ENCODE measurements at places on chromosomes 16 and 17.

- DNase-seq = peak; percentile 56
Measured at GRCh38 chr17:81513372-81513752, 763 bp upstream of the ACTG1 start.

DNA sequence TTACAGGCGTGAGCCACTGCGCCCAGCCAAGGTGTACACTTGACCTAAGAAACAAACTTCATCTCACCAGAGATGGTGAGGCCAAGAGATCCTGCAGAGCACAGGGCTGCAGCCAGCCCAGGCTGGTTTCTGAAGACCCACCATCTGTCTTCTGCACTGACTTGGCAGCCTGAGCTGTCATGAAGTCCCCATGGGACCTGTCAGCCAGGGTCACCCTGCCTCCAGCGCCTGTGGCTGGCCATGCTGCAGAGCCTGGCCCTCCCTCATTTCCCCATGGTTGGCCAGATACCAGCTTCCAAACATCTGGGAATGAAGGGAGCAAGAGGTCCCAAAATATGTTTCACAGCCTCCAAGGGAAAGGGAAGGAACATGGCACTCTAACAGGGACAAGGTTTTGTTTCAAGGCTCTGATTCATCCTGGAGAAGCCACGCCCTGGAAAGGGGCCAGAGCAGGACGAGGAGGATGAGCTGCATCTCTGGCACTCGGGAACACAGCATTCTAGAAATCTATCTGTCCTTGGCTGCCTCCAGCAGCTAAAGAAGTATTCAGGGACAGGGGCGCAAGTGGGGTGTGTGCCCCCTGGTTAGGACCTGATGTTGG lies 45.3 kb downstream of the DDX19A start:
- peak; percentile 73 for DNase-seq

DNA sequence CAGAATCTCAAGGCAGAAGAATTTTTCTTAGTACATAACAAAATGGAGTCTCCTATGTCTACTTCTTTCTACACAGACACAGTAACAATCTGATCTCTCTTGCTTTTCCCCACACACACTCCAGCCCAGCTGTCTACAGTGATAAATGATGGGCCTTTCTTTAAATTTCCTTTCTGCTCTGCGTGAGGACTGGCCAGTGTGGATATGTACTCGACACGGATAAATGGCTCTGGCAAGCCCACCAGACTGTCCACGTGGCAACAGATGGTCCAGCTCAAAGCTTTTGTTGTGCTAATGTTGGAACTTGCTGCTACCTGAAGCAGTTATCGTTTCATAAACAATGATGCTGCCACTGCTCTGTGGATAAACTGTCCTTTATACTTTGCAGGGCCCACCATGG lies 410.7 kb downstream of the TMEM114 start:
- no peak for DNase-seq

DNA sequence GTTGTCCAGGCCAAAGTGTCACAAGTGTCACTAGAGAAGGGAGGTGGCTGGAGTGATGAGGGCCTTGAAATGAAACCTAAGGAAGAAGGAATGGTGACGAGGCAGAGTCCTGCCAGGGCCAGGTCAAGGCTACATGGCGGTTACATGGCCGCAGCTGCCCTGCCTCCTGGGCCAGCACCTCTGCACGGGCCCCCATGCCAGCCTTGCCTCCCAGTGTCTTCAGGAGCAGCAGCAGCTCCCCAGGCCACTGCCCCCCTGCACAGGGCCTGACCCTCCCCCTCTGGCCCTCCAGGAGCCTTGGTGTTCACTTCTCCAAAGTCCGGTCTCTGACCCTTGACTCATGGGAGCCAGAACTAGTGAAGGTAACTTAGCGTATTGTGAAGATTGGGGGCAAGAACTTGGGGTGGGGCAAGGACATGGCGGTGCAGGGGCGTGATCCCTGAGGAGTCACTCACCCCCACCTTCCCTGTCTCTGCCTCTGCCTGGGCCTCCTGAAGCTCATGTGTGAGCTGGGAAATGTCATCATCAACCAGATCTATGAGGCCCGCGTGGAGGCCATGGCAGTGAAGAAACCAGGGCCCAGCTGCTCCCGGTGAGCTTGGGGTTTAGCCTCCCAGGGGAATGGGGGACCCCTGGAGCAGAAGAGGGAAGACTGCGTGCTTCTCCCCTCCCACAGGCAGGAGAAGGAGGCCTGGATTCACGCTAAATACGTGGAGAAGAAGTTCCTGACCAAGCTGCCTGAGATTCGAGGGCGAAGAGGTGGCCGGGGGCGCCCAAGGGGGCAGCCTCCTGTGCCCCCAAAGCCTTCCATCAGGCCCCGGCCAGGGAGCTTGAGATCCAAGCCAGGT lies 4.1 kb upstream of the KCTD11 start:
- no peak for DNase-seq

- no peak for DNase-seq
Measured at GRCh38 chr17:41539979-41540701, 12.0 kb upstream of the KRT19 start.

DNA sequence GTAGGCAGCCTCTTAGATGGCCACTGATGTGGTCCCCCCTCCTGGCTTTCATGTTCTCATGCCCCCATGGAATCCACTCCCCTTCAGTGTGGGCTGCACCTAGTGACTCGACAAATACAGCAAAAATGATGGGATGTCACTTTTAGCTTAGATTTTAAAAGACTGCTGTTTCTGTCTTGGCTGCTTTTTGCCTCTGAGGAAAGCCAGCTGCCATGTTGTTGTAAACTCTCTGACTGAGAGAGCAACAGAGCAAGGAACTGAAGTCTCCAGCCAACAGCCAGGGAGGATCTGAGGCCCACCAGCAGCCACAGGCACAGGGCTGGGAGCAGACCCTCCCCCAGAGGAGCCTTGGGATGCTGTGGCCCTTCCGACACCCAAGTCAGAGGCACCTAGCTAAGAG lies 60.6 kb upstream of the MARCHF10 start:
- DNase-seq = no peak

DNA sequence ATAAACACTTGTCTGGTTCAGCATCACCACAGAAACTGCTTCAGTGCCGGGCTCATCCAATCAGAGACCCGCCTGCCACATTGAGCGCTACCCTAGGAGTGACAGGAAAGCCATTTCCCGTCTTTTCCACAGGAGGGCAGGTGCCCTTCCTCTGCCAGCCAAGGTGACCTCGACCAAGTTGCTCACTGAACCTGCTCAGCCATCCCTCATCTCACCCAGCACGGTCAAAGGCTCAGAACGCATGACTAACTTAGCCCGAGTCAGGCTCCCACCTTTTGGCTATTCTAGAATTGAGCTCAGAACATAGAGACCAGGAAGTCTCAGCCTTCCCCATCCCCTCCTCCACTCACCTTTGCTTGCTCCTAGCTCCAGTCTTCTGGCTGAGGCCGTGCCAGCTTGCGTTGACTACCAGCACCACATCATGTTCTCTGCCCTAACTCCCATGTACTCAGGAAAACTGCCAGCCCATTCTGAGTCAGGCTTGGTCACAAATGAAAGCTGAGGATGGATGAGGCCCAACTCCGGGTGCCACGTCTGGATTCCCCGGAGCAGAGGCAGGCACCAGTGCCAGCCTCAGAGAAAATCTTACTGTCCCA lies 15.6 kb downstream of the MRPS23 start:
- DNase-seq = peak; percentile 82

DNA sequence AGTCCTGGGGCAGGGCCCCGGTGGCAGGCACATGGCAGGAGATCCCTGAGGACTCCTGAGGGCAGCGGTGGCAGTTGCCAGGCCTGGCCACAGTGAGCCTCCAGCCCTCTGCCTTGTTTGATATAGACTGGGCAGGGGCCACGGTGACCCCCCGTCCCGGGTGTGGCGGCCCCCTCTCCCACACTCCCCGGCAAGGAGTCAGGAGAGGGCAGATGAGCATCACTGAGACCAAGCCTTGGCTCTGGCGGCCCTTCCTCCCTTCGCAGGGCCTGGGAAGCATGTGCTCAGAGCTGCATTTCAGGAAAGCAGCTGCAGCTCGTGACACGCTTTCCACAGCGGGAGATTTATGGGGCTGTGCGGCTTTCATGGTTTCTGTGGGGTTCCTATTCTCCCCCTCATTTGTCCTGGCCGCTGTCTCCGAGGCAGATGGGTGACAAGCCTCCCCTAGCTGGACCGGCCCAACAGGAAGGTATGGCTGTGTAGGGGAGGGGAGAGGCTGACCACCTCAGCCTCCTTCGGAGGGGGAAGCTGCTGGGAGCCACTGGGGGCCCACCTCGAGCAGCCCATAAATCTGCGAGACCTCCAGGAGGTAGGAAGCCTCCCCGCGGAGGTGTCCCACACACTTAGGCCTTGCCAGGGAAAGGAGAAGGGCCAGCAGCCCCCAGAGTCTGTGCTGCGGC lies 211.4 kb downstream of the NTN1 start:
- no peak for DNase-seq

DNA sequence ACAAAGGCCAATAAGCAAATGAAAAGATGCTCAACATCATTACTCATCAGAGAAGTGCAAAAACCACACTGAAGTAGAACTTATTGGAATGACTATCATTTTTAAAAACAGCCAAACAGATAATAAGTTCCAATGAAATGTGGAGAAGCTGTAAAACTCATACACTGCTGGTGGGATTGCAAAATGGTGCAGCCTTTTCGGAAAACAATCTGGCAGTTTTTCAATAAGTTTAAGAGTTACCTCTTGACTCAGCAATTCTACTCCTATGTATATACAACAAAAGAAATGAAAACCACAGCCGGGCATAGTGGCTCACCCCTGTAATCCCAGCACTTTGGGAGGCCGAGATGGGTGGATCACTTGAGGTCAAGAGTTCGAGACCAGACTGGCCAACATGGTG lies 49.3 kb downstream of the AKAP10 start:
- DNase-seq = no peak

GRCh38 chr17:60508384-60508980 lies 17.6 kb downstream of the APPBP2 start:
- no peak for DNase-seq
